Substantia nigra (tissue), 51 donors: ENCODE measurements at places on chromosomes 5 and 9.

GRCh38 chr5:73095564-73096238 lies 24.7 kb upstream of the TMEM171 start:
- DNase-seq, result no peak

DNA sequence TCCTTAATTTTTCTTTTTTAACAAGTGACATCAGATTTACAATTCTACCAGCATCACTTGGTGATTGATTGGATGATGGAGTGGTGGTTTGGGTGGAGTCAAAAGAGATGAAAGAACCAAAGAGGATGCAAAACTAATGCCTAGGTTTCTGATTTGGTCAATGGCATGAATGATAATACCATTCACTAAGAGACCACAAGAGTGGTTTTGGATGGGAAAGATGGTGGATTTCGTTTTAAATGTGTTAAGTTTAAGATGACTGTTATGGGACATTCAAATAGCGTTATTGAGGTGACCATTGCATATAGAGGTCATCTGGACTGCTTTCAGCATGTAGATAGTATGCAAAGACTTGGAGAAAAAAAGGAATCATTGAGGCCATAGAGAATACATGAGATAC lies 3.6 kb downstream of the SMC5 start:
- no peak for DNase-seq

DNA sequence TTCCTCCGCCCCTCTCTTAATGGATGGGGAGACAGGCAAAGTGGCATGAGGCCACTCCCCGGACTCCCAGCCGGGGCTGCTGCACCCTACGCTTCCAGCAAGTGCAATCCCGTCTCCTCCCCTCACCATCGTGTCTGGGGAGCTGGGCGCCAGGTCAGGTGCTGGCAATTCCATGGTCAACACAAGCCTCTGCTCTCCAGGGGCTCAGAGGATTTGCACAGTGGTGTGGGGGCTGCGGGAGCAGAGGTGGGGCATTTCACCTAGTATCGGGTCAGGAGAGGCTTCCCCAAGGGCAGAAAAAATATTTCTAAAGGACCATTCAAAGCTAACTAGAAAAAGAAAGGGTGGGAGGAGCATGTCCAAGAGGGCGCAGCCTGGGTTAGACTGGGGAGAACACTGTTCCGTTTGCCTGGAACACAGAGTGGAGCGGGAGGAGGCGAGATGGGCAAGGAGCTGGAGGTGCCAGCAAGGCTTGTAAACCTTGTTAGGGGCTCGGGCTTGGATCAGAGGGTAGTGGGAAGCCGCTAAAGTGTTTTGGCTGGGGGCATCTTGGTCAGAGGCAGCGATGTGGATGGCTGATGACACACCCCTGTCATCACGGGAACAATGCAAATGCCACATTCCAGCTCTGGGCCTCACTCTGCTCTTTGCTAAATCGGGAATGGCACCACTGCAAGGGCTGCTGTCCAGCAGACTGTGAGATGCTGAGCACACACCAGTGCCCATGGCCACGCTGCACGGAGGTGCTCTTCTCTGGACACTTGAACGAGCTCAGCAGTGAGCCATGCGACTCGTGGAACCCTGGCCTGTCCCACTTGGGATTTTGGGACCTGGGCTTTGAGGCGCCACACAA lies 191.7 kb downstream of the CDK5RAP2 start:
- DNase-seq, result no peak

DNA sequence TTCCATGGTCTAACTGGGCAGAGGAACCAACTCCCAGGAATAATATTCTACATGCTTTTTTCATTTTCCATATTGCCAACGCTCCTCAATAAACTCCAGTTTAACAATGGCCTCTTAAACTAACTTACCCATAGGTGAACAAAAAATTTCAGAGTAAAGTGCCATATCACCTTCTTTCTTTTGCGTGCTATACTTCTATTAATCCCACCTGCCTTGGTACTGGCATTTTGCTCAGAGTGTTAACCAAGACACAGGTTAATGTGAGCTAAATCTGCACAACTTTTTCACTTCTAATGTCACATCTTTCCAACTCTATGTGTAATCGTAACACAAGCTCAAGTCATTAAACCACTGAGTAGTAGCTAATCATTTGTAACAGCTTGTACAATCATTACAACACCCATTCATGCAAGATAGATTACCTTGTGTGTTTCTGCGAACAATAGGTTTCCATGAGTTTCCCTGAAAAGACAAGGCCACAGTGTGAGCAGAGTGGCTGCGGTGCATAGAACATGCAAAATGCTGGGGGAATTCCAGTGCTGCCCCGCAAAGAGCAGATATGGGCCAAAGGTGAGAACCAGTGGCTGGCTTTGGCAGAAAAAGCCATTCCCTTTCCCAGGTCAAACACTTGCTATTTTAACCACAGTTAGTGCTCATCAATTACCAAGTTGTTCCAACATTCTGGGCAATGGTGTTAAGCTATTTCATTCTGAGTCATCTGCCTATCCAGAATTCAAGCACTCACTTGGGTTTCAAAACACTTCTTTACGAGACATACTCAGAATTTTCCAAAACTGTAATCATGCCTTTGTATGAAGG lies 42.8 kb downstream of the TIMD4 start:
- DNase-seq, result no peak

- DNase-seq, result no peak
These were observed 44.1 kb downstream of the SNX18 start for GRCh38 chr5:54561651-54562050.

DNA sequence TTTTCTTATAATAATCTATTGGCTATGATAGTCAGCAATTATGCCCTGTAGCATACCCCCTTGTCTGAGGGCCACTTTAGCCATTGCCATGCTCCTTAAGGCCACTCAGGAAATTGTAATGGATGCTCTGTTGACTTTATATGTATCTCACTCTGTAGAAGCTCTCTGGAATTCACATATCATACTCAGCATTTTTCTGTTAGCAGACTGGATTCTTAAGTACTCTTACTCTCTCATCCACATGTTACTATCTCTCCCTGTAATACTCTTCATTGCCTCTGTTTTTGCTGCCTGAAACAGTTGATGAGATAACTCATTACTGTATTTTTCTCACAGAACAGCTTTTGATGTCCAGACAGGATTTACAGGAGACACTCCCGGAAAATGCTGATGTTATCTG lies 24.2 kb downstream of the TMEM232 start:
- DNase-seq, result no peak

- DNase-seq, result no peak
These were observed 35.3 kb upstream of the TMED7 start for GRCh38 chr5:115661101-115661500.

DNA sequence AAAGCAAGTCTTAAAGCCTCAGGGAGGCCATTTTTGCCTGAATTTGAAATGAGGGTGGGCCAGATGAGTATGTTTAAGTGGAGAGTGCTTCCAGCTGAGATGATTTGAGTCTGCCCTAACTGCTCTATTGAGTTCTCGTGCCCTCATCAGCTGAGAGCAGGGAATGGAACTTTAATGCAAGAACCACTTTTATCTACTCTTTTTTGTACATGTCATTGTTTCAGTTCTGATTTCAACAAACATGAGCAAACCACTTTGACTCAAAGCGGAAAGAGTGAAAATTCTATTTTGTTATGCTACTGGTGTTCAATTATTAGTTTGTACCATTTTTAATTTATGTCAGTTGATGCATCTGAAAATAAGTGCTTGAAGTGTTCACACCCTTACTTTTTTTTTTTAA lies 35.8 kb downstream of the DCAF10 start:
- DNase-seq, result no peak

- DNase-seq, result no peak
These were observed 86.9 kb upstream of the SH3PXD2B start for GRCh38 chr5:172541099-172541772.

DNA sequence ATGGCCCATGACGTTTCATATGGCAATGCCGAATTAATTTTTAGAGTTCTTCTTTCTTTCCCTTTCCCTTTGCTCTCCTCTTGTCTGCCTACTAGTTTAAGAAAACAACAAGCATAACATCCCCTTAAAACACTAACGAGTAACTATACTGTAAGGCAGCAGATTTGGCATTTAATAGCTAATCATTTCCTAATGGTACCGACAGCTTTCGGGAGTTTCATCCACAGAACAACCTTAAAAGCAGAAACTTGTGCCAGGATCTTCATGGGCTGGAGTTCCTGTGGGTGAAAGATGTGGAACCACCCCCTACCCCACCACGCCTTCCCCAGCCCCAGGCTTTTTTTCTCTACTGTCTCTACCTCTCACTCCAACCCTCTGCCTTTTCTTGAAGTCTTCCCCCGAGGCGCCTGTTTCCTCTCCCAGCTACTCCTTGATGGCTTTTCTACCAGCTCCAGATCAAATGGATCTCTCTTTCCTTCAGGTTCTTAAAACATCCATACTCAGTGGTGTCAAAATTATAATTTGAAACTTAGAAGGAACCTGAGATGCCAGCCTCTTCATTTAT lies 319.5 kb downstream of the PIK3R1 start:
- DNase-seq, result no peak

GRCh38 chr5:113770648-113771047 lies 257.2 kb downstream of the YTHDC2 start:
- no peak for DNase-seq

GRCh38 chr5:147427521-147428401 lies 82.1 kb downstream of the DPYSL3 start:
- DNase-seq, result no peak

DNA sequence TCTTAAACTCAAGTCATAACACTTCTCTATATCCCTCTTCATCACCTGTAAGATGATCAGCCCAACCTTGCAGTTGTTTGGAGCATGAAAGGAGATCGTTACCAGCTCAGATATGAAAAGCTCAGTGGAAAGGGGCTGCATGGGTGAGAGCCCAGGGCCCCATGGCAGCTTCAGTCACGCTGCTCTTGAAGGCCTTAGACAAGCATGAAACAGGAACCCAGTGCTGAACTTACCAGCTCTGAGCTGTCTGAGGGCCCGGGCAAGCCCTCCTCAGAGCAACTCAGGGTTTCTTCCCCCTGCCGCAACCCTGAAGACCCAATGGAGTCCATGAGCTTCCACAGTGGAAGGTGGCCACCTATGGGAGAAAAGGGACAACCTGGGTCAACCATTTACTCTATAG lies 3.3 kb downstream of the HK3 start:
- DNase-seq, result no peak

GRCh38 chr5:96172436-96172835 lies 210.8 kb upstream of the ELL2 start:
- no peak for DNase-seq

GRCh38 chr5:39009280-39009679 lies 64.9 kb downstream of the RICTOR start:
- DNase-seq, result no peak

GRCh38 chr5:67731886-67732285 lies 483.7 kb upstream of the PIK3R1 start:
- DNase-seq, result no peak

GRCh38 chr9:123417289-123418051 lies 61.5 kb downstream of the CRB2 start:
- DNase-seq, result no peak

DNA sequence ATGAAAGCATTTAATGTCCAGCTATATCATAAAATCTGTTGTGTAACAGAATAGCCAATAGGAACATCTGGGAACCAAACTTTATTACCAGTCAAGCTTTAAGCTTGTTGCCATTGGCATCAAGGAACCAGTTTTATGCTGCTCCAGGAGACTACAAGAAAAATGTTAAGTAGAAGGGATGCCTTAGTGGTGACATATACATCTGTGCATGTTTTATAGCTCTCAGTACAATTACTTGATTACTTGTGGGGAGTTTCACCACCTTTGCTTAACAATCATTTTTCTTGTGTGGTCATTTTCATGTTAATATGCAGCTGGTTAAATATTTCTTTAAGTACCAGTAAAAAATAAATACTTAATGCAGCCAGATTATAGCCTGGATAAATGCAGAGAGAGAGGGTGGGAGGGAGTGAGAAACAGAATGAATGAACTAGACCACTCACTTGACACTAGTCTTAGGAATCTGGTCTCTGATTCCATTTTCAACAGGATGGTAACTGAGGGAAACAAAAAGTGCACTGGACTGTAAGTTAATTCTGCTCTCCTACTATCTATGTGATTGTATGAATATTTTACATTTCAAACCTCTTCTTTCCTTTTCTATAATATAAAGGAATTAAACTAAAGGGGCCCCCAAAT lies 35.7 kb upstream of the LURAP1L start:
- DNase-seq, result no peak

DNA sequence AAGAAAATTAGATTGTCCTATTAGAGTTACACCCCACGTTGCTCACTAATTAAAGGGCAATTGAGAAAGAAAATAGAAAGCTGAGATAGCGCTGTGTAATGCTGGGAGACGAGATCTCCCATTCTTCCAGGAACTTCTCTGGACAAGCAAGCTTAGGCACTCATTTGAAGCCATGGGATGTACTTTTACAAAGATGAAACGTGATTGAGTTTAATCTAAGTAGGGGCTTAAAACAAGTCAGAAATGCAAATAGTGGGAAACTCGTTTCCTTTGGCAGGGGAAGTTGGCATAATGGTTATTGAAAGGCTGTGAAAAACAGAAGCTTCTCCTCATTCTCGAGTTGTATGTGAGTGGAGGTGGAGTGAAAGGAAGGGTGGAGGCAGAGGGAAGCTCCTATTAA lies 3.7 kb downstream of the PRDM6 start:
- DNase-seq, result no peak

DNA sequence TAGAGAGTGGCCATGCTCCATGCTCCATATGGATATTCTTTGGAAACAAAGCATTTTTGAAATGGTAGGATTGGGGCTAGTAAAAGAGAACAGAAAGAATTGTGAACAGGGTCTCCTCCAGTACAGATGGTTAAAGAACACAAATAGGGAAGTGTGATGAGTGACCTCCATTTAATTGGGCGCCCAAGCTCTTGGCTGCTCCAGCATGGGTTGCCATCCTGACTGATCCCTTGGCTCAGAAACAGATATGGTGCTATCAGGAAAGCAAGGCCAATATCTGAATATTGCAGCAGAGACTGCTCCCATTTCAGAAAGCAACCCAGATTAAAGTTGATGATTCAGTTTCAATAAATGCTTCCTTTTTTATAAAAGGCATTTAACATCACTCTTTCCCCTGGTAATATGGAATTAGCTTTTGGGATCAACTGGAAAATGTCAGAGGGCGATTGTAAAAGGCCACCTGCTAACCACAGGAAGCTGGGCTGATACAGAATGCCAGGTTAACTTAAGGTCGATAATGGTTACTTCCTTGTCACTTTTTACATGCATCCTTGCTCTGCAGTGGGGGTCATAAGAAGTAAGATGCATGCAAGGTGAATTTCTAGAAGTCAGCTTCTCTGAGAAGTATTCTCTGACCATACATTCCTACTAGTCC lies 52.9 kb downstream of the TMC1 start:
- DNase-seq, result no peak

DNA sequence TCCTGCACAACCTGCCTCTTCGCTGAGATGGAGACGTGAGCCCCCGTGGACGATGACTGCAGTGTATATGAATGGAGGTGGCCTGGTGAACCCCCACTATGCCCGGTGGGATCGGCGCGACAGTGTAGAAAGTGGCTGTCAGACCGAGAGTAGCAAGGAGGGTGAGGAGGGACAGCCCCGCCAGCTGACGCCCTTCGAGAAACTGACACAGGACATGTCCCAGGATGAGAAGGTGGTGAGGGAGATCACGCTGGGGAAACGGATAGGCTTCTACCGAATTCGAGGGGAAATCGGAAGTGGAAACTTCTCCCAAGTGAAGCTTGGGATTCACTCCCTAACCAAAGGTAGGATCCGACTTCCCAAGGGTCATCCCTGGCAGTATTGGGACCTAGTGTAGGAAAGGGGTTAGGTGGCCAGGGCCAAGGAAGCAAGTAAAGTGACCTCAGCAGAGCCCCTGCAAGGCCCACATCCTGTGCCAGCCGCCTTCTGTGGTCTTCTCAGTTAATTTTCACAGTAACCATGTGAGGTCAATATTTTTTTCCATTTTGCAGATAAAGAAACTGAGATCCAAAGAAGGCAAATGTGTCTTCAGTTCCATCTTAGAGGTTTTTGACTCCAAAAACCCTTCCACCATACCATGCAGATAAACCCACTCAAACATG lies 53.8 kb downstream of the NIM1K start:
- no peak for DNase-seq

GRCh38 chr9:15856591-15856990 lies 303.7 kb downstream of the CCDC171 start:
- no peak for DNase-seq
